Suppressor macrophage treated with lipopolysaccharide for 1 hour (primary cell): ENCODE measurements at places on chromosomes 3 and 15.
A peak's percentile ranks its signal among the peaks of the same experiment; 100 is the strongest.

GRCh38 chr15:67914537-67915460 is 75.0 kb upstream of the RNU6-1 start:
- DNase-seq: no peak

DNA sequence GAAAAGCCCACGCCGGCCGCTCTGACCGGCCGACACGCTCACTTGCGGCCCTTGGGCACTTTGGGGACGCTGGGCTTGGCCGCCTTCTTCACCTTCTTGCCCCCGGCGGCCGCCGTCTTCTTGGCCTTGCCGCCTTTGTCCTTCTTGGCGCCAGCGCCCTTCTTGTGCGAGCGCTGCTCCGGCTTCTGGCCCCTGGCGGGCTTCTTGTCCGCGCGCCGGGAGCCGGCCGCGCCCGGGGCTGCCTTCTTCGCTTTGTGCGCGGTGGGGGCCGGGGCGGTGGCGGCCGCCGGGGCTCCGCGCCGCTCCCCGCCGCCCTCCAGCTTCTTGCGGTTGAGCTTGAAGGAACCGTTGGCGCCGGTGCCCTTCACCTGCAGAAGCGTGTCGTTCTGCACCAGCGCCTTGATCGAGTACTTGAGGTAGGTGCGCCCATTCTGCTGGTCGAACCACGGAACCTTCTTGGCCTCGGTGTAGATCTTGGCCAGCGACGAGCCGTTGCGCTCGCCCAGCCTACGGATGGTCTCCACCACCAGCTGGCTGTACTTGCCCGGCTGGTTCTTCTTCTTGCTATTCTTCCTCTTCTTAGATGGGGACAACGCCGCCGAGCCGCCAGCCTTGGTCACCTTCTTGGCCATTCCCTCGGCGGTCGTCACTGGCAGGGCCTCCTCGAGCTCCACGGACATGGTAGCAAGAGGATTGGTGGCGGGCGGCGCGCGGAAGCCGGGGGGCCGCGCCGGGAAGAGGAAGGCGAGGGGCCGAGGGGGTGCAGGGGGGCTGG is 36.7 kb downstream of the HMCES start:
- DNase-seq: peak; percentile 53

GRCh38 chr3:72903004-72903403 is 15.2 kb downstream of the GXYLT2 start:
- DNase-seq: no peak

GRCh38 chr15:42156243-42156922 is at the start of gene PLA2G4F:
Gene PLA2G4F (minus strand): TSS chr15:42156636. CDS start chr15:42156549, 87 bp downstream.
- no peak for DNase-seq

- no peak for DNase-seq
These were observed 15.4 kb downstream of the ARNT2 start for GRCh38 chr15:80419546-80419945.

GRCh38 chr3:18077128-18077840 is 334.9 kb upstream of the TBC1D5 start:
- DNase-seq: no peak

DNA sequence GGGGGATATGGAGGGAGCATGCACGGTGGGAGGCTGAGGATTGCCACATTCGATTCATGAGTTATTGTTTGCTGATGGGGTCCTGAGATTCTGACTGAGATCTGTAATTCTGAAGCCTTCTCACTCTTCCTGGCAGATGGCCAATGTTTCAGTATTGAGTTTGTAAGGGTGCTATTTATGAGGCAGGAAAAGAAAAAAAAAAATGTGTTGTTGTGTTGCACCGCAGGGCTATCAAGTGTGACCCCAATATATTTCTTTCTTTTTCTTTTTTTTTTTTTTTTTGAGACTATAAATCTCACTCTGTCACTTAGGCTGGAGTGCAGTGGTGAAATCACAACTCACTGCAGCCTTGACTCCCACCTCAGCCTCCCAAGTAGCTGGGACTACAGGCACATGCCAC is 3.2 kb upstream of the SENP2 start:
- DNase-seq: no peak

DNA sequence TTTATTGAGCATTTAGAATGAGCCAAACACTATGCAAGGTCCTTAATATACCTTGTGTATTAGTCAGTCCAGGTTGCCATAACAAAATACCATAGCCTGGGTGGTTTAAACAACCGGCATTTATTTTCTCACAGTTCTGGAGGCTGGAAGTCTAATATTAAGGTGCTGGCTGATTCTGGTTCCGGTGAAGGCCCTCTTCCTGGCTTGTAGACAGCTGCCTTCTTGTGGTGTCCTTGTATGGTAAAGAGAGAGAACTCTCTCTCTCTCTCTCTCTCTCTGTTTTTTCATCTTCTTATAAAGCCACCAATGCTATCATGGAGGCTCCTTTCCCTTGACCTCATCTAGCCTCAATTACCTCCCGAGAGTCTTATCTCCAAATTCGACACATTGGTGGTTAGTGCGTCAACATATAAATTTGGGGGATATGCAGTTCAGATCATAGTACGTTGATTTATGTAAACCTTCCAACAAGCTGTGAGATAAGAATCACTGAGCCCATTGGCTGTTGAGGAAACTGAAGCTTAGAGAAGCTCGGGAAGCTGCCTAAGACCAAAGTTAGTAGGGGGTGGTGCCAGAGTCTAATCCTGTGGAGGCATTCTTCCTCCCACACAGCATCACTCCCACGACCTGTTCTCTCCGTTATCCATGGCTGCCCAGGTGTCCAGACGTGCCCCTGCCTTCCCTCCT is 298.0 kb upstream of the PROK2 start:
- no peak for DNase-seq

DNA sequence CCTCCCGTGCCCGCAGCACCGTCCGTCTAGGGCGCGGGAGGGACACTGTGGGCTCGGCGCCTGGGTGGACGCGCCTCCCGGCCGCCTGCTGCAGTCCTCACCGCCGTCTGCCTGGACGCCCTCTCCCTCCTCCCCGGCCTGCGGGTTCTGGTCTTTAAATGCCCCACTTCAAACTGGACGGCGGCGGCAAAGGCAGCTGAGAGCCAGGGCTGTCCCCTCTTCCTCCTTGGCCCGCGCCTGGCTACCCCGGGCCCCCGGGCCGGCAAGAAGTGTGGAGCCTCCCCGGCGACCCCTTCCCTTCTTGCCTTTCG is 426 bp downstream of the CBLB start:
- DNase-seq: peak; percentile 50

- DNase-seq: no peak
These were observed 446.7 kb upstream of the PROK2 start for GRCh38 chr3:72231439-72232196.

DNA sequence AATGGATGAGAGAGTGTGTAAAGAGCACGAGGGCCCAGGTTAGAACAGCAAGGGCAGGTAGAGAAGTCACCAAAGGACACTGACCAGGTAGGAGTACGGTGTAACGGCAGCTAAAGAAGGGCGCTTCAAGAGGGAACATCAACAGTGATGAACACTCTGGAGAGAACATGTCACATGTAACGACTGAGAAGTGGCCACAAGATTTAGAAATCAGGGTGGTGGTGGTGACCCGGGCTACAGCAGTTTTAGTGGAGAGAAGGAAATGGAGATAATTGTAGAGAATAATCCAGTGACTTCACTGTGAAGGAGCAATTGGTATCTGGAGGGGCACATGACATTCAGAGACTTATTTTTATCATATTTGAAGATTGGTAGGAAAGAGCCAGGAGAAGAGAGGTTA is 1.2 kb upstream of the C15orf40 start:
- peak; percentile 11 for DNase-seq

- no peak for DNase-seq
These were observed 13.0 kb downstream of the CPA3 start for GRCh38 chr3:148878095-148878494.

DNA sequence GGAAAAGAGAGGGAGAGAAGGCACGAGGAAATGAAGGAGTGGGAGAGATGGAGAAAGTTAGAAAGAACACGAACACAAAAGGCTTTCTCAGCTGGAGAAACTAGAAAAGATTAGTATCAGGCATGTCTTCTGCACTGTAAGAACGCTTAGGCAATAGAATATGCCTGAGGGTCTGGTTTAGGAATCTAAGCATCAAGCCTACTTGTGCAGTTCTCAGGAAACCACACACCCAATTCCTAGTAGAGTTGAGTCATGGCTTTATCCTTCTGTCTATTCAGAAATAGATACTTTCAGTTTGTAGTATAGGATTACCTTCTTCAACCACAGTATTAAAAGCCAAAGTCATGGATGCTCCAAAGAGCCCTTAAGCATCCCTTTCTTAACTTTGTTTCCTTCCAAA is 969.4 kb downstream of the NTRK3 start:
- no peak for DNase-seq

DNA sequence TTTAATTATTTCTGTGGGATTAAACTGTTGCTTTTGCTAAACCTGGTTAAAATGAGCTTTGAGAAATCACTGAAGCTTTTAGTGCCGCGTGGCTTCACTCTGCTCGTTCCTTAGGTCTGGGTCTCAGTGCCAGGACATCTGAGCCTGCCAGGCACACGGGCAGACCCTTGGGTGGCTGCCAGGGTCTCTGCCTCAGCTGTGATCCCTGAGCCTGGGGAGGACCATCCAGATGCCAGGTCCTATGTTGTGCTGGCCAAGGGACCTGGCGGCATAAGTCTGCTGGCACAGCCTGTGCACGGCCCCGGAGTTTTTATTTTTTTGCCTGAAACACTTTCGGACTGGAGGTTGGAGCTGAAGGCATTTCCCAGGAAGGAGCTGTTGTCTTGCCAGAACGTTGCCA is 328.1 kb downstream of the LRTM1 start:
- DNase-seq: no peak

DNA sequence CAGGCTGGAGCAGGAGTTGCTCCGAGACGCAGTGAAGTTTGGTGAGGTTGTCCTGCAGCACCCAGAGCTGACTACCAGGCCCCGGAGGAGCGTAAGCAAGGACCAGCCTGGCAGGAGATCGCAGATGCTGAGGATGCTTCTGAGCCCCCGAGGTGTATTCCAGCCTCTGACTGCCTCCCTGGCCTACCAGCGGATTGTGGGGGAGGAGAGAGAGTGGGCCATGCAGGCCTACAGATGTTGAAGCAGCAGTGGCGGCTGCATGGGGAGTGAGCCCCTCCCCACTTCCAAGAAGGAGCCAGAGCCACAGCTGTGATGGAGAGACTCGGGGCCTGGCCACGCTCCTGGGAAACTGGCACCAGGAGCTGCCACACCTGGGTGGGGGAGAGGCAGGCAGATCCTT is 302.5 kb upstream of the PROK2 start:
- DNase-seq: no peak

GRCh38 chr3:8500319-8500988 is 1.2 kb upstream of the LMCD1 start:
- no peak for DNase-seq

DNA sequence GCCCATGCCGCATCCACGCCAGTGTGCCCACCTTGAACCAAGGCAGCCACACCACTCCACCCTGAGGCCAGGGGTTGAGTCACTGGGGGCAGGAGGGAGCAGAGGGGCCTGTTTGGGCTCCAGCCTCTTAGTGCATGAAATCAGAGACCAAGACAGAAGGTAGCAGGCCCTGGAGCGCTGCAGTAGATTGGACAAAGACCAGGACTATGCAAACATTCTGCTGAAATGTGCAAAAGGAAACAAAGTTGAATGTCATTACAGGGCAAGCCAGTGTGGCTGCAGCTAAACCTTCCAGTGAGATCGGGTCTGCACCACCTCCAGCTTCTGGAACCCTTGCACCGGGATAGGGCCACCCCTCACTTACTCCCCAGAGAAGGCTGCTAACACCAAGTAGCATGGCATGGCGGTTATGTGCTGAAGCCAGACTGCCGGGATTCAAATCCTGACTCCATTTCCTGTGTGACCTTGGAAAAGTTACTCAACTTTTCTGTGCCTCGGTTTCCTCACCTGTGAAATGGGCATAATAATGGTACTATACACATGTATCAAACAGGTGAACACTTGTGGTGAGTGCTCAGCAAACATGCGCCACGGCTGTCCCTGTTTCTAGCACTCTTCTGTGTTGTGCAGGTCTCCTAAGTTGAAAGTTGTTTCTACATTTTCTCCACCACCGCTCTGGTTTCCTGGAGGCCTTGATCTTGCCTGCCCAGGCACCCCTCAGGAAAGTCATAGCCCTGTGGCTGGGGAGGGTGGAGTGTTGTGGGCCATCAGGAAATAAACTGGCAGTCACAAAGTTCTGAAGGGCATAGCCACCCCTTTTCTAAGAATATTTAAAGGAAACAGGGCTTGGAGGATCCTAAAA is 25.0 kb upstream of the GP9 start:
- DNase-seq: no peak

DNA sequence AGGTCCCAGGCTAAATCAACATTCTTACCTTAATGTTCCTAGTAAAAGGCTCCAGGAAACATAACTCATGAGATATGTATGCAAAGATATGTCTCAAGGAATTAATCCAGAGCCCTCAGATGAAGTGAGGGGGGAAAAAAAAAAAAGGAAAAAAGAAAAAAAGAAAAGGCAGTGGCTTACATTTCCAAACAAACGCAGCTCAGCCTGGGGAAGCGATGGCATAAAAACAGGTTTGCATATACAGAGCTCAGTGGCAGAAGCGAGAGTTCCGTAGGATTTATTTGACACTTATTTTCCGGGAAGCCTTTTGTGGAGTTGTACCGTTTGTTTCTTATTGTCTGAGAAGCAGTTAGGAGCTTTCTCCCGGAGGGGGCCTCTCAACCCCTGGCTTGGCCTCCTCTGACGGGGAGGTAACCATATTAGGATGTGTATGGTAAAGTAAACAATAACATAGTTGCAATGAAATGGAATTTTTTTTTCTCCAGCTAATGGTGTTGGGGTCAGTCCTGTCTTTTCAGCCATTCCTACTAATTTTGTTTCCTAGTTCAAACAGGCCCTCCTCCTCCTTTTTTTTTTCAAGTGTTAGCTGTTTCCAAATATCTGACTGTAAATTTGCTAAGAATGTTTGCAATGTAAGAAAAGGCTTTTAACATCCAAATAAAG is 338.6 kb downstream of the FOXP1 start:
- DNase-seq: no peak

DNA sequence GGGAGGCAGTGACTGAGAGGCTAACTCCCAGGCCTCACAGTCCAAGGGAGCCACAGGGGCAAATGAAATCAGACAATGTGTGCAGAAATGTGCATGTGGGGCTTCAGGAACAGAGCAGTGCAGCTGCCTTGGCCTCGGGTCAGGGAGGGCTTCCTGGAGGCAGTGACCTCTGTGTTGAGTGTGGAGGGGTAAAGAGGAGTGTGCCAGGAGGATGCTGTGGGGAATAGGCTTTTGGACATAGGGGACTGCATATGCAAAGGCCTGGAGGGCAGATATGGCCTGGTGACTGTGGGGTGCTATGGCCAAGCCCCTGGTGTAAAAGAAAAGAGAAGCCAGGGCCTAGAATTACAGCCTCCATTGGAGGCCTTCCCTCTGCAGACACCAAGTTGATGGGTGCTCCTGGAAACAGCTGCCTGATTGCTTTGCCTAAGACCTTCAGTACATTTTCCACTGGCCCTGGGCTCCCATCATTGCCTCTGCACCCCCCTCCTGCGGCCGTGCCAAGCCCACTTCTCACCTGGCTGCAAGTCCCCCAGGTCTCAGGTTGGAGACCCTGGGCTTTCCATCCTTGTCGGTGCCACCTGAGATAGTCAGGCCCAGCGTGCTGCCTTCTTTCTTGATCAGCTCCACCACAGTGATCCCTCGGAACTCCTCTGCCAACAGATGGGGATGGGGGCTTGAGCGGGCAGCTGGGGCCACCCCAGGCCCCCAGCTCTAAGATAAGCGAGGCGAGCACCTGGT is 15.1 kb downstream of the GRIP2 start:
- no peak for DNase-seq
